ENCODE measurements at places on chromosomes 11 and 22.

DNA sequence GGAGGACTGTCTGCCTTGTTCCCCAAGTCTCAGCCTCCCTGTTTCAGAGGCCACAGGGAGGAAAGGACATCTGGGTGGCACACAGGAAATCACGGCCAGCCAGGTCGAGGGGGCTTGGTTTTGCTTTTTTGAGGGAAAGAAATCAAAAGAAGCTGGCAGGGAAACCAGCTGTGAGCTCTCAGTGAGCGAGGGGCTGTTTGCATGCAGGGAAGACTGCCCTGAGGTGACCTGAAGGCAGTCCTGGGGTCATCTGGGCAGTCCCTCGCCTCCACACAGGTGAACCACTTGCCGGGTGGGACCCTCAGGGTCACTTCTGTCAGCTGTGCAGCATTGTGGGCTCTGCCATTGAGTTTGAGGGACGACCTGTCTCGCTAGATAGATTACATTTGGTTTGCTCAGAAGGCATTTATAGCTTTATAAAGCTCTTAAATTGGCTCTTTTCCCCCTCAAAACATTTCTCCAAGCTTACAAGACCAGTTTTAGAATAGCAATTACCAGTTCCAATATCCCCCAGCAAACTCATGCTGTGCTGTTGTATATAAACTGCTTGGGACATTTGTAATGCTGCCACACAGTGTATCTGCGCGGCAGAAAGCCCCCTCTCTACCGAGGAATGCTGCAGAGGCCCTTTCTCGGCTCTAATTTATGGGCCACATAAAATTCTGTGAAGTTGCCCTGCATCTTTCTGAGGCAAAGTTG lies 28.3 kb downstream of the PKNOX2 start:
- no peak for DNase-seq

GRCh38 chr11:7575841-7576725 lies 62.3 kb downstream of the PPFIBP2 start:
- DNase-seq: peak; percentile 10

DNA sequence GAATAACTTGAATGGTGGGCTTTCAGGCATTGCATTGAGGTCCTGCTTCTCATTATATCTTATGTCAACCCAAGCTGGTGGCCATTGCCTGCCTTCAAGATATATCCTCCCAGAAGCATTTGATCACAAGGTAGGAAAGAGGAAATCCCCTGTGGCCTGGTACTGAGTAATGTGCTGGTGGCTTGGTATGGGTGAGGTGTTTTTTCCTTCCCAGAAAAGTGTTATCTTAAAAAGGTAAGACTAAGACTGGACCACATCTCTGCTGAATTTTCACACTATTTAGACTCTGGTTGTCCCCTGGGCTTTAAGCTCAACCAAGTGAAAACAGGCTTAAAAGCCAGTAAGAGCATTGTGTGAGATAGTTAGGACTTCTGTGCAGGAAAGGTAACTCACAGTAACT lies 3.7 kb downstream of the INSC start:
- DNase-seq: no peak

DNA sequence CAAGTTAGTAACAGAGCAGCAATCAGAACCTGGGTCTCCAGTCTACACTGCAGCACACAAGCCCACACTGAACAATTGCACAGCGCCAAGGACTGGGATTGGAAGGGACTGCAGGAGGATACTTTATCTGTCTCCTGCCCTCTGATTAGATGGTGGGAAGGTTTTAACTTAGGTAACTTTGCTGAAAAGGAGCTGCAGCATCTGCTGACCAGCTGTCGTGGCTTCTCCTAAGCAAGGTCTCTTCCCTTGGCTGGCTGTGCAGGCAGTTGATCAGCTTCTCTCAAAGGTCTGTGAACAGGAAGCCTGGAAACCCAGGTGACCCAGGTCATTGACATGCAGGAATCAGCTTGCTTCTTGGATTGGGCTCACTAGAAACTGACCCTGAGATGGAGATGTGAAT lies 82.4 kb downstream of the ISX start:
- DNase-seq: no peak

- DNase-seq: no peak
Measured at GRCh38 chr11:61173456-61173855, 12.2 kb upstream of the VPS37C start.

DNA sequence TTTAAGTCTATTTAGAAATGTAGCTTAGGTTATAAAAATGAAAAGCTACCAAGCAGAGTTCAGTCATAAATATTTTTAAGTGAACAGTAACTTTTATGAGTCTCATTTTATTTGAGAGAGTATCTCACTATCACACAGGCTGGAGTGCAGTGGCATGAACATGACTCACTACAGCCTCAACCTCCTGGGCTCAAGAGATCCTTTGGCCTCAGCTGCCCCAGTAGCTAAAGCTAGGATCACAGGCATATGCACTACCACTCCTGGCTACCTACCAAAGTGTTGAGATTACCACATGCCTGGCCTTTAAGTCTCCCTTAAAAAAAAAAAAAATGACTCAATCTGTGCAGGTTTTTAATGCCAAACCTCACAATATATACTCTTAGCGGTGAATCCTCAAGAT lies 34.7 kb upstream of the CLNS1A start:
- DNase-seq: no peak

DNA sequence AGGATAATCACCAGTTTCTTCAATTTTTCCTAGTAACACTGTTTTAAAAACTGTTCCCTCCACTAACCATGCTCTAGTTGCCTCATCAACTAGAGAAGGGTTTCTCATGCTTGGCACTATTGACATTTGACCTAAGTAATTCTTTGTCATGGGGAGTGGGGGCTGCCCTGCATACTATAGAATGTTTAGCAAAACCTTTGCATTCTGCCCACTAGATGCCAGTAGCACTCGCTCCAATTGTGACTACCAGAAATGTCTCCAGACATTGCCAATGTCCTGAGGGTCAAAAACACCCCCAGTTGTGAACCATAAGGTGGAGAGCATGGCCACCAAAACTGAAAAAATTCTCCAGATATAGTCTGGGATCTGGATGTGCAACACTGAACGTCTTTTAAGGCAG lies 27.6 kb upstream of the BMAL1 start:
- no peak for DNase-seq

- DNase-seq: no peak
Measured at GRCh38 chr11:102384419-102385079, 37.5 kb downstream of the BIRC2 start.

GRCh38 chr11:33448461-33449130 lies 191.4 kb downstream of the HIPK3 start:
- no peak for DNase-seq

GRCh38 chr11:61654397-61654829 lies 25.8 kb upstream of the DAGLA start:
- no peak for DNase-seq

DNA sequence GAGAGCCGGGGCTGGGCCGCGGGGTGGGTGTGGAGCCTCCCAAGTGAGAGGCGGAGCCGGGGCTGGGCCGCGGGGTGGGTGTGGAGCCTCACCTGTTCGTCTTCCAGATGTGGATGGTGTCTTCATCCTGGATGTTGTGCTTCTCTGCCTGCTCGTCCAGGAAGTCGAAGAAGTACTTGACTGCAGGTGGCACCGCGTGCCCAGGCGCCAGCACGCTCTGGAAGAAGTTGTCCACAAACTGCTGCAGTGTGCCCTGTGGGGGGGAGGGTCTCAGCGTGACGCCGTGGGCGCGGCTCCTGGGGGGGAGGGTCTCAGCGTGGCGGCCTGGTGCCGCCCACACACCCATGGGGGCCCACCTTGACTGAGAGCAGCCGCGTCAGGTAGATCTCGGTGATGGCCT lies 7.6 kb upstream of the MAPK11 start:
- no peak for DNase-seq

Data from stimulated activated CD8-positive, alpha-beta memory T cell treated with anti-CD3 and anti-CD28 coated beads, Interleukin-2, amount 100 ng/mL, for 48 hours (primary cell).